Stimulated activated CD4-positive, alpha-beta T cell treated with anti-CD3 and anti-CD28 coated beads, TNF-alpha, amount 100 ng/mL, for 24 hours (primary cell): ENCODE measurements at places on chromosomes 7 and 10.

GRCh38 chr7:121873289-121874194 is 581 bp downstream of the PTPRZ1 start:
- no peak for DNase-seq

GRCh38 chr7:86391813-86392212 is 251.9 kb upstream of the GRM3 start:
- no peak for DNase-seq

DNA sequence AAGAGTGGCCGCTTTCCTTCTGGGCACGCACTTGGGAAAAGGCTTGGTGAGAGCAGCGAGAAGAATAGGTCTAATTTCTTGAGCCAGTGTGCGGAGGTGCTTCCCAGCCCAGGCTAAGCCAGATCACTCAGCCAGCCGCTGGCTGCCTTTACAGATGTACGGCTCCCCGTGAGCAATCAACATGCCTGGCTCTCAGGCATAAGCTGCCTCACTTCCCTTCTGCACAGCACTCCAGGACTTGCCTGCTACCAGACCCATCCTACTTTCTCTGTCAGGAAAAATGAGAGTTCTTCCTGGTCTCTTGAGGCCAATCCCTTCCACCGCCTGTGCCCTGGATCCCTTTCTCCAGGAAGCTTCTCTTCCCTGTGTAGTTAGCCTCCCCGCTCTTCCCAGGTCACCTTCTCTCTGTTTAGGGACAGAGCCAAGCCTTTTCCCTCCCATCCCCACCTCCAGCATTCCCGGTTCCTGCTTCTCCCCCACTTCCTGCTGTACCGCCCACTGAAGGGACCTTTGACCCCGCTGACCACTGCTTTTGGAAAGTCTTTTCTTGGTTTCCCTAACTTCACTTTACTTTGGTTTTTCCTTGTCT is 1.1 kb upstream of the ACTR3C start:
- no peak for DNase-seq

DNA sequence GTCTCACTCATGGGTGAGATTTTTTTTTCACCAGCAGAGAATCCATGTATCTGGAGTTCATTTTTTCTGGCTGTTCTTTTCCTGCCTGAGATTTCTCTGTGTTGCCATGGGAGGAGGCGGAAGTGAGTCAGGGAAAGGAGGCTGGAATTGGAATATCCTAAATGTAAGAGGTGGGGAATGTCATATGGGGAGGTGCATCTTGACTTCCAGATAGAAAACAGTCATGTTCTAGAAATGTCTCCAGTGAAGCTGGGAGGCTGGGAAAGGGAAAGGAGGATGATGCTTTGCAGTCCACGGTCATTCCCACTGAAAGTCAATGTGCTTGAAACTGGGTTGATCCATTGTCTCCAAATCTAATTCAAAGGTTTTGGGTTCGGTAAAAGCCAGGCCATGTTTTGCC is 39.7 kb upstream of the HPS1 start:
- DNase-seq: no peak

DNA sequence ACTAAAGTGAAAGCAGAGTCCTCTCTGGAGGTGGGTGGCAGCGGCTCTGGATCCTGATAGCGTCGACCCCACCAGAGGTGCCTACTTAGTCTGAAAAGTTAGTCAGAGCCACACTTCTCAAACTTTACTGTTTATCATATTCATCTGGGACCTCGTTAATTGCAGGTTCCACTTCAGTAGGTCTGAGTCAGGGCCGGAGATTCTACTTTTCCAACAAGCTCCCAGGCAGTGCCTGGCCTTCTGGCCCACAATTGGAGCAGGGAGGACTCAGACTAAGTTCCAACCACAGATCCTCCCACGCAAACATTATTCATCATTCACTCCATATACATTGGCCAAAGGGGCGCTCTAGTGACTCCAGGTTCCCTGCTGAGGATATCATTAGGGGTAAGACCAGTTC is 78.1 kb downstream of the VSTM4 start:
- no peak for DNase-seq
